ENCODE measurements at places on chromosomes 13 and 19.

- DNase-seq: peak; percentile 13
These were observed 23.1 kb downstream of the LRFN3 start for GRCh38 chr19:35959040-35959967.

GRCh38 chr13:58979851-58980250, 1183.9 kb downstream of the DIAPH3 start:
- DNase-seq: no peak

DNA sequence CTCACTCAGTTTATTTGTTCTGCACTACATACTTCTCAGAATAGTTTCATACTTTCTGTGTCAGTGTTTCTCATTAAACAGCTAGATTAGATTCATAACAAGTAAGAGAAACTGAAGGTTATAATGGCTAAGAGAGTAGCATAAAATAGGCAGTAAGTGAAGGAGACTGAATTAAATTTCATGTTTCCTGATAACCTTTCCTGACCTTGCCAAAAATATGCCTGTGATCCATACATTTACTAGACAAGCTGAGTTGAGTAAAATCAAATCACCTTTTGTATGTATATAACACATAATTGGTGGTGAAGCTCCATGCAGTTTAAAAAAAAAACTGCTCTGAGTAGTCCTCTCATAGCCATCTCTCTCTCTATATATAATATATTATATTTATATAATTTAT, 545.3 kb upstream of the PCDH20 start:
- DNase-seq: no peak

- DNase-seq: no peak
These were observed 2.3 kb downstream of the GAMT start for GRCh38 chr19:1399079-1399478.

DNA sequence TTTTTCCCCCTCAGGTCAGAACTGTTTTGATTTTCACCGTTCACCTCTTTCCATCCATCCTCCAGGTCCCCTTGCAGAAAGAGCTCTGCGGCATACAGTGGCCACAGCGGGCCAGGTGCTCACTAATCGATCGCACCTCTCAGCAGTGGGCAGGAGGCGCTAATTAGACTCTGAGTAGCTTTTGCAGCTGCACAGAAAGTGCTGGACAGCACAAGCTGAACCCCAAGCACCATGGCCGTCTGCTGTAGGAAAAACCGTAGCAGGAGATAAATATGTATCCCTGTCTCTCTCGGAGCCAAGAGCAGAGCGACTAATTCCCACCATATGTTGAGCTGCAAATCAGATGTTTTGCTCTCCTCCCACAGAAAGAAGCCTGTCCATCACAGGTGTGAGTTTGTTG, 54.4 kb downstream of the PEX11G start:
- DNase-seq: no peak

DNA sequence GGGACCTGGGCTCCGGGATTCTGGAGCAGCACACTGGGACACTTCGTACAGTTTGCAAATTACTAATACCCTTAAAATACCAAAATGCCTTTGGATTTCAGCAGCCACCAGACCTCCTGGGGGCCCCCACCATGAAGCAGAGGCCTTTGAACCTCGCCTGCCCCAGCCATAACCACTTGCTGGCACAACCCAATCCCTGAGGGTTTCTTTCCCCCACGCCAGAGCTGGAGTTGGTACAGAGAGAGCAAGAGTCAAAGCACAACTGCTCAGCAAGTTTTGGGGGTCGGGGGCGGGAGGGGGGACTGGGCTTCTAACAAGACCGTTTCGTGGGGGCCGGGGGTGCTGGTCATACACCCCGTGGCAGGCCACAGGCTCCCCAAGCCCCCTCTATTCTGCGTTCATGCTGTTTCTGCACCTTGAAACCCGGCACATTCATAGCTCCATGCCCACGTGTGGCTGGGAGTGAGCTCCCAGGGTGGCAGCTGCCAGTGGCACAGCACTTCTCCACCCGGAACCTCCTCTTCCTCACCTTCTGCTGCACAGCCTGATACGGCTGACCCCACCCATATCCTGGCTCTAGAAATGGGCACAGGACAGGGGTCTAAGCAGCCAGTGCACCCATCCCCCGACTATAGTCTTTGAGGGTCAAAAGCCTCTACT, 17.1 kb downstream of the PLEKHF1 start:
- DNase-seq: no peak

GRCh38 chr19:50401605-50402450, 16.9 kb upstream of the SPIB start:
- no peak for DNase-seq

DNA sequence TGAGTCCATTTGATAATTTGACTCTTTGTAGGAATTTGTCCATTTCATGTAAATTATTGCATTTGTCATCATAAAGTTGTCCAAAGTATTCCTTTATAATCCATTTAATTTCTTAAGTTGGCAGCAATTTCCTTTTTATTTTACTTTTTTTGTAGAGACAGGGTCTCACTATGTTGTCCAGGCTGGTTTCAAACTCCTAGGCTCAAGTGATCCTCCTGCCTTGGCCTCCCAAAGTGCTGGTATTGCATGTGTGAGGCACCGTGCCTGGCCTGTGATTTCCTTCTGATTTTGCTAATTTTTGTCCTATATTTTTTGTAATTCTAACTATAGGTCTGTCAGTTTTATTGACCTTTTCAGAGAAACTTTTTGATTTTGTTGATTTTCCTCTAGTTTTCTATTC, 84.9 kb downstream of the URI1 start:
- DNase-seq: no peak

DNA sequence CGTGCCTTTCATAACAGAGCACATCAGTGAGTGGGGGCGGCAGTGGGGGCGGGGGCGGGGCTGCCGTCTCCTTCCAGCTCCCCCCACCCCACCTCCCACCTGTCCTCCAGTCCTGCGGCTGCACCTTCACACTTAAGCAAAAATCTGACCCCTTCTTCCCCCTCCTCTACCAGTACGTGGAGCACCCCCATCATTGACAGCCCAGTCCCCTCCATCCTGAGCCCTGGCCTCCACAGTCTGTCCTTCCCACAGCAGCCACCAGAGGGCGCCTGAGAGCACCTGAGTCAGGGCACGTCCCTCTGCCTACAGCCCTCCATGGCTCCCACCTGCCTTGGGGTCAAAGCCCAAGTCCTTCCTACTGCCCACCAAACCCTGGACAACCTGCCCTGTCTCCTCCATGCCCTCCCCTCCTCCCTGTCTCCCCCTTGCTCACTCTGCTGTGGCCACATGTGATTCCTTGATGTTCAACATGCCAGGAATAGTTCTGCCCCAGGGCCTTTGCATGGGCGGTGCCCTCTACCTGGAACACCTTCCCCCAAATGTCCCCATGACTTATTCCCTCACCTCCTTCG, 4.0 kb downstream of the EBI3 start:
- no peak for DNase-seq

DNA sequence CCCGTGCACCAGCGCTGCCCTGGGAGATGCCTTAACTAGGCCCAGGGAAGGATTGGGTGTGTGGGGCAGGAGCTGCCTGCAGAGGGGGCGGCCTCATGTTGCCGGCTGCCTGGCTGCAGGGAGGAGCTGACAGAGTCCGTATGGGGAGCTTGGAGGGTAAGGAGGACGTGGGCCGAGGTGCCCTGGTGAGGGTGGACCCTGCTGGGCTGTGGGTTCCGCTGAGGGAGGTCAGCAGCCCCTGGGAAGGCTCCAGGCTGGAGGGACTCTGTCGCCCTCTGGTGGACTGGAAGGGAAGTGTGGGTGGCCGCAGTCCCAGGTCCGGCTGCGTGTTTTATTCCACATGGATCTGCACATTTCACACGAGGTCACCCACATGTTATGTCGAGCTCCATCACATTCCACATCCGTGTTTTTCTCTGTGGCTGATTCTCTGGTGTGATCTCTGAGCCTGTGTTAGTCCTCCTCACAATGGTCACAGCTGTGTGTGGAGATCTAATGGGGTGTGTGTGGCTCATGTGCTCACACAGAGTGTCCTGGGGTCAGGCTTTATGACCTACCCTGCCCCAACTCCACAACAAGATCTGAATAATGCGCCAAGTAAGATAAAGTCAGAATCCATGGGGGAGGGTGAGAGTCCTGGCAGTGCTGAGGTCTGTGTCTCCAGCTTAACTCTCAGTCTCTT, 1.8 kb upstream of the CEACAM8 start:
- peak; percentile 6 for DNase-seq

GRCh38 chr13:23842406-23842805, 46.8 kb downstream of the MIPEP start:
- DNase-seq: no peak

DNA sequence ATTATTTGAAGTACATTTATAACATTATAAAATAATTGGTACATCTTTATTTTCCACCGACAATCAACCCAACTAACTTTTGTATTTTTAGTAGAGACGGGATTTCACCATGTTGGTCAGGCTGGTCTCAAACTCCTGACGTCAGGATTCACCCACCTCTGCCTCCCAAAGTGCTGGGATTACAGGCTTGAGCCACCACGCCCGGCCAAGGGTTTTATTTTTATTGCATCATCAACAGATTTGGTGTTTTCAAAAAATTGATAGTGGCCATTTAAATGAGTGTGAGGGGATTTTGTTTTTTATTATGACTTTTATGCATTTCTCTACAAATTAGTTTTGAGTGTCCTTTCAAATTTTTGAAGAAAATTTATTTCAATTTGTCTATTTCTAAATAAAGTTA, 10.6 kb downstream of the ZNF726 start:
- no peak for DNase-seq

GRCh38 chr19:3370214-3370720, 3.9 kb downstream of the NFIC start:
- no peak for DNase-seq

GRCh38 chr19:13718733-13719132, 45.6 kb upstream of the MRI1 start:
- DNase-seq: peak; percentile 80
